ENCODE measurements at places on chromosomes 2 and 18.

DNA sequence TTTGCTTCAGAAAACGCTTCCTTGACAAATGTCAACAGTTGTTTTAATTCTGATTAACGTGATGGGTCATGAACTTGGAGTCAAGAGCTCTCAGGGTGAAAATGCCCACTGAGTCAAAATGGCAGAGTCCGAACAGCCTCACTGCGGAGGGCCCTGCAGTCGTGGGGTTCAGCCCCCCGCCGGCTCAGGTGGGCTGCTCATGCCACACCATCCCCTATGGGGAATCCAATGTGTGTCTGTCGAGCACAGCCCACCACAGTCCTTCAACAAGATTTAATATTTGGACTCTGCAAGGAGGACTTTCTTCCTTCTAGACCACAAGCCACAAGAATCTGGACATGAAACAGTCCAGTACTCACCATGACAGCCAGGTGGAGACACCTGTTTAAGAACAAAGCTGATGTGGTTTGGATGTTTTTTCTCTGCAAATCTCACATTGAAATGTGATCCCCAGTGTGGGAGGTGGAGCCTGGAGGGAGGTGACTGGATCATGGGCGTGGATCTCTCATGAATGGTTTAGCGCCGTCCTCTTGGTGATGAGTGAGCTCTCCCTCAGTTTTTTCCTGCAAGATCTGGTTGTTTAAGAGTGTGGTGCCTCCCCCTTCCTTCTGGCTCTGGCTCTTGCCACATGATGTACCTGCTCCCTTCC, 201.0 kb downstream of the NDUFA10 start:
- no peak for DNase-seq

DNA sequence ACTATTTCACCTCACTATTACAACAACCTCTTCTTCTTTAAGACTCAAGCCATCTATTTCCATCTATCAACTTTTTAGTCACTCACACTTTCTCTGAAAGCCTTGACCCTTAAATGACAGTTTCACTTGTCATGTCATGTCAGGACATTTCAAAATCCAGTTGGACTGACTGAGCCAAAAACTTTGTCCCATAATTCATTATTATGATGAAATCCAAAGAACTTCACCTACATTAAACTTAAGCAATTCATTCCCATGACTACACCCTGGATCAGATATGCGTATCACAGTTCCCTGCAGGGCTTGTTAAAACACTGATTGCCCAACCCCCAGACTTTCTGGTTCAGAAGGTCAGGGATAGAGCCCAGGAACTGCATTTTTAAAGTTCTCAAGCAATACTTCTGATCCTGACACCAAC, 26.5 kb downstream of the LDAH start:
- no peak for DNase-seq

DNA sequence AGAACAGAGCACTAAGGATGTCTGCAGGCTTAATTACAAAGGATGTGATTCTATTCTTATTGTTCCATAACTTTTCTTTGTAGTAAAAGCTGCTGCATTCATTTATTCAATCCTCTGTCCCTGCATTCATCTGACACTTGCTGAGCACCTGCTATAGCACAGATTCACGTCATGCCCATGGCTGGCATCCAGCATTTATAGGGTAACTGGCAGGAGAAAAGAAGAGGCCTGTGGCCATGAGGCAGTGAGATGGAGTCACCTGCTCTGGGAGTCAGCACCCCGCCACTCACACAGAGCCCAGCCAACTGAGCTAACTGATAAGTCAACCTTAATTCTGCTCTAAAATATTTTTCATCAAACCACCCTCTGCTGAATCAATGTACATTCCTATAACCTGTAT, 18.3 kb upstream of the CDC42EP3 start:
- no peak for DNase-seq

- no peak for DNase-seq
These were observed 12.3 kb downstream of the DSG2 start for GRCh38 chr18:31510319-31510718.

- peak; percentile 78 for DNase-seq
These were observed 16.9 kb downstream of the STEAP3 start for GRCh38 chr2:119240311-119241204.

- DNase-seq = peak; percentile 65
These were observed 158.9 kb downstream of the SEPTIN10 start for GRCh38 chr2:109454765-109455394.

- DNase-seq = no peak
These were observed 613 bp downstream of the COL5A2 start for GRCh38 chr2:189178726-189179569.

DNA sequence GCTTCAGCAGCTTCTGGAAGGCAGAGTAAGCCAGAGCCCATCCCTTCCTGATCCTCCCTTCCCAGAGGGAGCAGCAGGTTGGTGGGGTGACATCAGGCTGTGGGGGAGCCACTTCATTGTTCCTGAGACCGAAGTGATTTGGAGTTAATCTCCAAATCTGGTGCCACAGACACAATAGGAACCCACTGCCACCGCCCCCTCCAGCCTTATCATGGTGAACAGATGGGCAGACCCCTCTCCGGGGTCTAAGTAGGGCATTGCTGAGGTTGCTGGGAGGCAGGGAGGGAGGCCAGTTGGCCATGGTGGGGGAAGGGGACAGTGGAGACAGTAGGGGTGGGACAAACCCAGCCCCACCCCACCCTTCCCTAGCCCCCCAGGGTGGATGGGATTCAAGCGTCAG, 25.6 kb upstream of the SLC35F6 start:
- no peak for DNase-seq

DNA sequence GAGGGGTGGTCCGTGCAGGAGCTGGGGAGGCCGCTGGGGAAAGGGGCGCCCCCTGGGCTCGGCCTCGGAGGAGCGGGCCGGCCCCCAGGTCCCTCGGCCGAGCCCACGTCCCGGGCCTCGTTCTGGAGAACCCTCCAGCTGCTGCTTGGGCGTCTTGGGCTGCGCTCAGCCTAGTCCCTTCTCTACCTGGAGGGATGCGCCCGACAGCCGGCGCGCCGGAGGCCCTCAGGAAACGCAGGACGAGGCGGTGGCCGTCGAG, 293 bp upstream of the D2HGDH start:
- DNase-seq = no peak

DNA sequence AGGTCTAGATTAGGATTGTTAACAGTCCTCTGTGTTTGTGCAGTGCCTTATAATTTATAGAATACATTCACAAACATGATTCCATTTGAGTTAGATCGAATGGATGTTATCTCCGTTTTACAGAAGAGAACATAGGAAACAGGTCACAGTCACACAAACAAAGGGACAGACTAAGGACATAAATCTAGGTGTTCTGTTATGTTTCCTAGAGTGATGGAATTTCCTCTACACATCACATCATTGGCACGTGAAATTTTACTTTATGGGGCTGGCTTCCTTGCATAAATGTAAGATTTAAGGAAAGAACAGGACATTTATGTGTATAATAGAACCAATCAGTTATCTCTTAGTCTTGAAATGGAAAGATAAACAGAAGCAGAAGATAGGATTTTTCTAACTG, 6.4 kb downstream of the TRIM54 start:
- no peak for DNase-seq

- peak; percentile 32 for DNase-seq
These were observed 182.8 kb downstream of the EIPR1 start for GRCh38 chr2:3194828-3195227.

DNA sequence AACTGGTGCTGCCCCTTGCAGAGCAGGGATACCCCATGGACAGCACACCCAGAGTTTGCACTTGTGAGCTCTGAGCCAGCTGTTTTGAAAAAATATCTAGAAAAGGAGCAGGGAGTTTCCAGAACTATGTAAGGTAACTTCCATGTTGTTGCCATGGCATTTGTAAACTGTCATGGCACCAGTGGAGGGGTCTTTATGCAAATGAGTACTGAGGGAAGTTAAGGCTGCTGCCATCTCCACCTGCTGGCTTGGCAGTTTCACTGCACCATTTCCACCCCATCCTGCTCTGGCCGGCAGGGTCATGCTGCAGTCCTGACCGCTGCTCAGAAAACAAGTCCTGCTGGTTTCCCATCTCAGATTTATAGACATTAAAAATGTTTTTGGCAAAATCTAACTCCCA, 52.3 kb upstream of the SNTG2 start:
- DNase-seq = no peak

DNA sequence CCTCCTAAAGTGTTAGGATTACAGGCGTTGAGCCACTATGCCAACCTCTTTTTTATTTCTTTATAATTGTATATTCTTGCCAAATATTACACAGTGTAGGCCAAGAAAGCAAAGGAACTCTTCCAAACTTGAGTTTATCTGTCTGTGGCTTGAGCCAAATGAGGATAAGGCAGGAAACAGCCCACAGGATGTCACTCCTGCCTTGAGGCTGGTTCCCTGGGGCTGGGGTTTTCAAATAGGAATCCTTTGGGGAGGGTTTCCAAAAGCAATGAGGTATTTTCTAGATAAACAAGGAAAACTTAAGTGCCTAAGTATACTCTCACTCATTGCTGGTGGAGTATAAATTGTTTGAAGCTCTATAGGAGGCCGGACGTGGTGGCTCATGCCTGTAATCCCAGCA, 56.4 kb downstream of the ADCY3 start:
- DNase-seq = no peak

- no peak for DNase-seq
These were observed 52.5 kb upstream of the TRIM43 start for GRCh38 chr2:95539290-95539689.

DNA sequence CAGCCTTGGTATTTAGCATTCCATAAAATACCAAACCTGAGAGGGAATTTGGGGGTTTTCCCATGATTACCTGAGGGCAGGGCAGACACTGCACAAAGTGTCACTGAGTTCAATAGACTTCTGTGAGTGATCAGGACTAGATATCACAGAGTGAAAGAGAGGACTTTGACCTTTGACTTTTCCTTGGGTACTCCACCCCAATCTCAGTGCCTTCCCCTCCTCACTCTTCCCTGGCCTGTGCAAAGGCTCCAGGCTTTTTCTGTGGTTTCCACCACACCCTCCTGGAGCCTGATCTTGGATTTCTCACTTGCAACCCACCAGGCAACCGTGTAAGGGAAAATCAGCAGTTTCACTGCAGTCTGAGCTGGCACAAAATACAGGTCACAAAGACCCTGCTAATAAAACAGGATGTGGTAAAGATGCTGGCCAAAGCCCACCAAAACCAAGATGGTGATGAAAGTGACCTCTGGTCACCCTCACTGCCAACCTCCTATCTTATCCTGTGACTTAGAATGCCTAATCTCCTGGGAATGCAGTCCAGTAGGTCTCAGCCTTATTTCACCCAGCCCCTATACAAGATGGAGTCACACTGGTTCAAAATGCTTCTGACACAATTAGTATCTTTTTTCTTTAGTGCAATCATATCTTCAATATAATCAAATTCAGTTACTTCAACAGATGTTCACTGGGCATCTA, 64.0 kb downstream of the BOD1L2 start:
- DNase-seq = no peak

DNA sequence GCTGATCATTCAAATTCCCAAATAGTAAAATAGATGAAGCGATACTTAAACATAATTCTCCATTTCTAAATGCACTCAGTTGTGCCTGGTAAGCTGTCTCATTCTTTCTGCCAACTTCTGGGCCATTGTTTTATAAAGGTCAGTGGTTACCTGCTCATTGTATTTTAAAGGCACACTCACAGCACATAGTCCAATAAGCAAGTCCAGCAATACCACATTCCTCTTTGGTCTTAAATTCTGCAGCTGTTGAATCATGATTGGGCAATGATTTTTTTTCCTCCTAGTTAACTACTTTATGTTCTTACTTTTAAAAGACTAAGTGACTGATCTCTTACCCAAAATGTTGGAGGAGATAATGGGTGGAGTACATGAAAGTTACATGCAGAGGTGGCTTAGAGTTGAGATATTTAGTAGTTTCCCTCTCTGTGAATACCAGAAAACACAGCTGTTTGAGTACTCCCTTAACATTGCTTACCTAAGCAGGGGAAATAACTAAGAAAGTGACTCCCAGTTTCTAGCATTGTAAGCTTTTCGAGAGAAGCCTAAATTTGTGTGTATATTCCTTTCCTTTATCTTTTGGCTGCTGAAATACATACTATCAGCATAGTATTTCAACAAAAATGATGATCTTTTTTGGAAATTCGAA, 220.7 kb downstream of the CAMKMT start:
- no peak for DNase-seq

DNA sequence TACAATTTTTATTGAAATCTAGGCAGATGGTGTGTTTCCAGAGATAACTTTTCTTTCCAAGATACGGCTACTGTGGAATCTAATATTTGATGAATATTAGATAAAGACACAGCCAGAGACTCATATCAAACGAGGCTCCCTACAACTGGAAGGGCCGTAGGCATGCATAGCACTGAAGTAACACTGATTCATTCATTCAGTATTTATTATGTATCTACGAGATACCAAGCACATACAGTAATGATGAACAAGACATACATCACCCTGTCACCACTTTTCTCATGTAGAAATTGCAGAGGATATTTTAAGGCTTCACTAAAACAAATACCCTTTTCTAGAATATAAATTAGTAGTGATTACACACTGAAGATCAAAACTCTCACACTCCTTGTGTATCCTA, 74.5 kb downstream of the KCTD18 start:
- DNase-seq = no peak

GRCh38 chr2:64140665-64141200, 3.5 kb downstream of the PELI1 start:
- no peak for DNase-seq

Data from aorta (tissue), 5 donors.